ENCODE measurements at places on chromosomes 7 and 10.

- no peak for DNase-seq
Observed at GRCh38 chr7:37817996-37818720, 30.2 kb upstream of the NME8 start.

DNA sequence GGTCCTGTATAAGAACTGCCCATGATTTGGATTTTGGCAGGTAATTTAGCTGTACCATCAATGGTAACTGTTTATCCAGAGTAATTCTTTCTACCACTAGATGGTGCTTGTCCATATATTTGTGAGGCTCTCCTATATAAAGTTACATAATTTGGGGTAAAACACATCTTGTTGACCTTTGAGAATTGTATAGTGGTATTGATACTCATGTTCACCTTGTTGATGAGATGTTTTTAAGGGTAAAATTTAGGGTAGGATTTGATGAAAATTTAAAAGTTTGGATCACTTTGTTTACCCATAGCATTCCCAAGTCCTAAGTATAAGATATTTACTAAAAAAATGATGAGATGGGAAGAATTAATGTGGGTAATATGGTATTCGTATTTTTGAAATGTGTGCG is 31.6 kb downstream of the ST7 start:
- peak; percentile 52 for DNase-seq

GRCh38 chr7:78099715-78100394 is 301.3 kb downstream of the PHTF2 start:
- no peak for DNase-seq

GRCh38 chr7:123581162-123581459 is 20.5 kb upstream of the ASB15 start:
- DNase-seq, result no peak

GRCh38 chr10:62258926-62259325 is 9.7 kb downstream of the RTKN2 start:
- no peak for DNase-seq

DNA sequence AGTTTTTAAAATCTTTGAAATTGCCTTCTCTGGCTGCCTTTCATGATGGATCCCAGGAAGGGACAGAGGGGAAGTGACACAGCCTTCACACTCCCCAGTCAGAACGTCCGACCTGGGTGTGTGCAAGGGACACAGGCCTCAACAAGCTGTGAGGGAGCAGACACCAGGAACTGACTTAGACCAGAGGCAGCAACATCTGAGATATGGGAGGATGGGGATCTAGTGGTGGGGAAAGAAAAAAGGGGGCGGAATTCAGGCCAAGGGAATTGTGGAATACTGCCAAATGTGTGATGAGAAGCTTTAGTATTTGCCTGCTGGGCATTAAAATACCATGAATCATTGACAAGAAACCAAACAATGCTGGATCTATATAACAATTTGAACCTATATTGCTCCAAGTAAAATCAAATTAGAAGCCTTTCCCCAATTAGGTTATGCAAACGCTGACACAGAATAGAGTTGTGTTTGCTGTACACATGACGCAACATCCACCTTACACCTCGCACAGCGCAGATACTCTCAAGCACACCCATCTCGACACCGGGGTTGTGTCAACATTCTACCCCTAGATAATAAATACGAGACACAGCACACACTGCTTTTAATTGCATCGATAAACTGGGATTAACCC is 17.2 kb upstream of the MNX1 start:
- no peak for DNase-seq

DNA sequence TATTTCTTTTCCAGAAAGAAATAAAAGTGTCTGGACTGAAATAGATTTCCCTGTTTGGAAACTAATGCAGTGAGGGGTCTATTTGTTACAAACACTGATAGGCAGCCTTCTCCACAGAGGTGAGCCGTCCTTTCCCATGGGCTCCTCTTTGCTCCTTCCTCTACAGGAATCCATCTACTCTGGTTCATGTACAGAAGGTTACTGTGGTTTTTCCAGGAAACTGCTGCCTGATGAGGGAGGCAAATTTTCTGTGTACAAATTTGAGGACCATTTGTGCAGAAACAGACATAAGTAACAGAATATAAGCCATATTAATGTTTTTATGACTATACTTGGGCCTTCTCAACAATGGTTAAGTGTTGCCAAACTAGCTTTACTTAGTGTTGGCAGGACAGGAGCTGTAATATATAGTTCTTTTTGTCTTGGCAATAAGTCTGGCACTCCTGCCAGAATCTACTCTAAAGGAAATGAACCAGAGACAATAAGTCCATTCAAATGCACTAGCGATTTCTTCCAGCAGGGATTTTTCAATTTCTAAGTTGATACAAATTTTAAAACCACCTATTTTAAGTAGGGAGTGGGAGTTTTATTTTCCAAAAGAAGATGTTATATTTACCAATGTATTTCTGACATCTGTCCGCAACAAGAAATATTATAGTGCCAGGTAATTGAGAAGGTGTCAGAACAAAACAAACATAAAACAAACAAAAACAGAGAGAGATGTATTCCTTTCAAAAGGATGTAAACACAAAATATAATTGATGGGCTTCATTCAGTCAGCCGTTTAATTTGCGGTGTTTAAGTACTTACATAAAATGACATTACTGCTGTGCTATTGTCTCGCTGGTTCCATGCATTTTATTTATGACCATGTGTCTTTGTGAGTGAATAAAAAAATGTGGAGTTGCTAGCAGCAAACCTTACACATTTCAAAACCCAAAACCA is 91.0 kb upstream of the NFE2L3 start:
- DNase-seq, result no peak

DNA sequence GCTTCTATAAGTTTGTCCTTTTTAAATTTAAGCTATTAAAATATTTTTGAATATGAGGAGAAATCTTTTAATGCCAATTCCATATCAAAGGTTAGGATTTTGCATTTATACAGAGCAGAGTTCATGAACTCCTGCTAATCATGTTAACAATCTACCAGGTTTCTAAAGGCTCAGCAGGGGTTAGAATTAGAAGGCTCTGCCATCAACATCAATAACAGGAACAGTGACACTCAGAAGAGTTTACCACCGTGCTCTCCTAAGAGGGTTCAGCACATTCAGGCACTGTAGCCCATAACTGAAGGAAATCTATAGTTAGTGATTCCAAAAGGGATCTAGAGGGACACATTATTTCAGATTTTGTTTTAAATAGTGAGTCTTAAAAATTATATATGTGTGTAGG is 100.1 kb downstream of the HOXA1 start:
- no peak for DNase-seq

DNA sequence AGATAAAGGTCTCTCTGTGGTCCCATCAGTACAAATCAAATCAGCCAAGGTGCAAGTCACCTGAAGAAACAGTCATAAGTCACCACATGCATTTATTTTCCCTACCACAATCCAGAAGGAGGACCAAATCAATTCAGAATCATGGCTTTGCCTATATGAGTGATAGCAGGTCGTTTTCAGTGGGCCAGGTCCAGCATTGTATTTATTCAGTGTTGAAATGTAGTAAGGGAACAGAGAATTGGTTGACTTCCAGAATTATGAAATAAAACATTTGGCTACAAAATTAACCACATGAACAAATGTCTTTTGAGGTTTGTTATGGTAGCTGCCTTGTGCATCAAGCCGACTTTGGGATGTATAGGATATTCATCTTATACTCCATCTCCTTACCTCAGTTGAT is 88.4 kb downstream of the POLR1F start:
- no peak for DNase-seq

DNA sequence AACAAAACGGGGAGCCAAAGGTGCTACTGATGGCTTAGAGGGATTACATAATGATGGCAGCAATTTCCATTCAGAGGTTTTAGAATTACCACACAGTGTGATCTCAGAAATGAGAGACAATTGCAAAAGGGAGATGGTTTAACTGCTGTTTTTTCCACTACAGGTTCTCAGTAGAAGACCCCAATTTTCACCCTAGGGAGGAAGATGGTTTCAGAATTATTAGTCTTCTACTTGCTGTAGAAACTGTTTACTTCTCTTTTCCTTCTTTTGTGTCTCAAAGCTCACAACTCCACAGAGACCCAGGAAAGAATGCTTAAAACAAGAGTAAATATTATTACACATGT is 226.5 kb downstream of the INHBA start:
- no peak for DNase-seq

GRCh38 chr7:68456469-68456868 is 1141.8 kb upstream of the AUTS2 start:
- no peak for DNase-seq

GRCh38 chr10:95201736-95202135 is 7.7 kb downstream of the ACSM6 start:
- DNase-seq, result no peak

- DNase-seq, result no peak
Observed at GRCh38 chr7:132154248-132154647, 422.0 kb downstream of the PLXNA4 start.

- DNase-seq, result no peak
Observed at GRCh38 chr7:157574120-157574825, 237.5 kb downstream of the DNAJB6 start.
